ENCODE measurements at places on chromosomes 5 and 9.
A peak's percentile ranks its signal among the peaks of the same experiment; 100 is the strongest.

DNA sequence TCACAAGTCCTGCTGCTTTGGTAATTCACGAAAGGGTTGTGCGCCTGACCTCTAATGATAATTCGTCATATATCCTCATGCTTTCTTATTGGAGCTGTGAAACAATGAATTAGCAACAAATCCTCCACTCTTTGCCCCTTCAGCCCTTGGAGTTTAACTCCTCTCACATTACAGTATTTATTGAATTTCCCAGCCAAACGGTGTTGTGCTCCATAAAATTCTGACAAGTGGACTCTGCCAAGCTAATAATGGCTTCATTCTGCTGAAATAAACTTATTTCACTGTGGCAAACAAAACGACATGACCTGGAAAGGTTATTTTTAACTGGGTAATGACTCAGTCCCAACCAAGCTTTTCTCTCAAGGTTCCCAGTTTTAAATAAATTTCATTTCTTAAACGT, 984.4 kb upstream of the DMAC1 start:
- DNase-seq: no peak

- peak; percentile 40 for DNase-seq
Observed at GRCh38 chr5:91072881-91073280, 310.2 kb downstream of the ARRDC3 start.

DNA sequence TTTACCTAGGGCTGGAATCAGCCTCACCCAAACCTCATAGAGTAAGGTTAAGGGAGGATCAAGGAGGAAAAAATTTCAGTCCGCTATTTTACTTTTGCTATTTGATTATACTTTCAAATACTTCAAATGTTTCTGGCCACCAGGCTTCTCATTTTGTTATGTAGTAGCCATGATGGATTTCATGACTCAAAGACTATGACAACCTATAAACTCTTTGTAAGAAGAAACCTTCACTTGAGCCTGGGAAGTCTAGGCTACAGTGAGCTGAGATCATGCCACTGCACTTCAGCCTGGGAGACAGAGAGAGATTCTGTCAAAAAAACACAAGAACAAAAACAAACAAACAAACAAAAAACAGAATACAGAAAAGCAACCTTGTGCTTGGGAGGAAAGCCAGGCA, 293.6 kb upstream of the TNC start:
- DNase-seq: no peak

DNA sequence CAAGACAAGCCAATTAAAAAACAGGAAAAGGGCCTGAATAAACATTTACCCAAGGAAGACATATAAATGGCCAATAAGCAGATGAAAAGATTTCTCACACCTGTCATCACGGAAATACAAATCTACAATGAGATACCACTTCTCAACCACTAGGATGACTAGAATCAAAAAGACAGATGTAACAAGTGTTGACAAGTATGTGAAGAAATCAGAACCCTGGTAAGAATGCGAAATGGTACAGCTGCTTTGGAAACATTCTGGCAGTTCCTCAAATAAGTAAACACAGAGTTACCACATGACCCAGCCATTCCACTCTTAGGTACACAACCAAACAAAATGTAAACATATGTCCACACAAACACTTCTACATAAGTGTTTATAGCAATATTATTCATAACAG, 32.5 kb downstream of the LEAP2 start:
- DNase-seq: peak; percentile 6
